Hematopoietic multipotent progenitor cell treated with erythropoietin and hydrocortisone succinate and interleukin-3 and kit ligand, for 8 days (in vitro differentiated cells): ENCODE measurements at places on chromosomes 12 and 14.

GRCh38 chr12:55829967-55830600, 697 bp upstream of the DNAJC14 start:
- DNase-seq, result peak; percentile 39

DNA sequence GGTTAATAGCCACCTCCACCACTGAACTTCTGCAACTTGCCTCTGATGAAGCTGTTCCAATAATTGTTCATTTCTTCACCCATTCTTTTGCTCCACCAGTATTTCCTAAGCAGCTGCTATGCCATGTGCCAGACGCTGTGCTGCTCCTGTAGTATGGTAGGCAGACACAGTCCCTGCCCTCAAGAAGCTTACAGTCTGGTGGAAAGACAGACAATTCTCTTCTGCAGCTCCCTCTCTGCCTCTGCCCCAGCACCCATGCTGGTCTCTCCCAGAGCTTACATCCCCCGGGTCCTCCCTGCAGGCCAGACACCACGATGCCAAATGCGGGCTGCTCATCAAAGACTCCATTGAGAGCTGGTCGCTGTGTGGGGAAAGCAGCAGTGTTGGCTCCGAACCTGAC, 111.6 kb upstream of the ESRRB start:
- DNase-seq, result no peak

GRCh38 chr12:132550014-132550802, 60.2 kb downstream of the LRCOL1 start:
- DNase-seq, result no peak

GRCh38 chr12:122501489-122501989, 807 bp upstream of the ZCCHC8 start:
- no peak for DNase-seq

DNA sequence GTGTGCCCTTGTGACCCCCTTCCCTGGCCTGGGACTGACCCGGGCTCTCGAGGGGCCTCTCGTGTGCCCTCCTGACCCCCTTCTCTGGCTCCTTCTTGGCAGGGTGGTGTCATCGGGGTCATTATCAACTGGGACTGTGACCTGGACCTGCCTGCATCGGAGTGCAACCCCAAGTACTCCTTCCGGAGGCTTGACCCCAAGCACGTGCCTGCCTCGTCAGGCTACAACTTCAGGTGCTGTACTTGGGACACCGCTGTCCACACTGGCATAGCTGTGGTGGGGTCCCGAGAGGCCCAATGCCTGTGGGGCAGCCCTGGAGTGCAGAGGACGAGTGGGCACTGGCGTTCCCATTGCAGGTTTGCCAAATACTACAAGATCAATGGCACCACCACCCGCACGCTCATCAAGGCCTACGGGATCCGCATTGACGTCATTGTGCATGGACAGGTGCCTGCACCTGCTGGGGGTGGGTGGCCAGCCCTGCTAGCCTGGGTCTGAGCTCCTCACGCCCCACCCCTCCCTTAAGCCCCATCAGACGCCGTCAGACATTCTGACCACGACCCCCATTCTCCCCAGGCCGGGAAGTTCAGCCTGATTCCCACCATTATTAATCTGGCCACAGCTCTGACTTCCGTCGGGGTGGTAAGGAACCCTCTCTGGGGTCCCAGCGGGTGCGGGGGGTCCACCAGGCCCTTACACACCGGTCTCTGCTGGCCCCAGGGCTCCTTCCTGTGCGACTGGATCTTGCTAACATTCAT, 2.5 kb downstream of the P2RX2 start:
- no peak for DNase-seq

DNA sequence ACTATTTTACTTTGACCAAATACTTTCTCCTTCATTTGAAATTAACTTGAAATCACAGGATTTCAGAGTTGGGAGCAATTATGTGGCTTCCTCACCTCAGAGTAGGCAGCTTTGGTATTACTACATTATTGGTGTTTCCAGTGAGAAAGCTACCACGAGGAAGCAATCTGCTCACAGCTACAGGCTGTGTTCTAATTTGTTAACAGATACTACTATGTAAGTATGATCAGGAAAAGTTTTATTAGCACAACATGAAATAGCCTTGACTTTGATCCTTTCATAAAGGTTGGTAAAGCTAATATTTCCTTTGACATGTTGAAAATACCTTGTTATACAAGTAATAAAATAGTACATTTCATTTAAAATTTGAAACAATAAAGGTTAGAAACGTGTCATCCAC, 30.6 kb downstream of the TAOK3 start:
- no peak for DNase-seq

DNA sequence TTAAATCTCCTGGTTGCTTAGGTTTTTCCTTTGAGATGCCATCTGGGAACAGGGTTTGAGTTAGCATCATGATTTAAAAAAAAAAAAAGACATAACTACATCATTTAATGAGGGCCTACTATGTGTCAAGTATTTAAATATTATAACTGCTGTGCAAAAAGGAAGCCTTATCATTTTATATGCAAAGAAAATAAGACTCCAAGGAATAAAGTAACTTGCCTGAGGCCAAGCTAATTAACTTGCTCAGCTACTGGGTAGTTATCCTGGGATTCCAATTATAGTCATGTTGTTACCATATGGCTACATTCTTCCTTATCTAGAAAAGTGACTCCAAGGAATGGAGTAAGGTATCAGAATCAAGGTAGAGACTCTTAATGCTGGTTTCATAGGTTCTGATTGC, 123.5 kb downstream of the SLC41A2 start:
- DNase-seq, result no peak

DNA sequence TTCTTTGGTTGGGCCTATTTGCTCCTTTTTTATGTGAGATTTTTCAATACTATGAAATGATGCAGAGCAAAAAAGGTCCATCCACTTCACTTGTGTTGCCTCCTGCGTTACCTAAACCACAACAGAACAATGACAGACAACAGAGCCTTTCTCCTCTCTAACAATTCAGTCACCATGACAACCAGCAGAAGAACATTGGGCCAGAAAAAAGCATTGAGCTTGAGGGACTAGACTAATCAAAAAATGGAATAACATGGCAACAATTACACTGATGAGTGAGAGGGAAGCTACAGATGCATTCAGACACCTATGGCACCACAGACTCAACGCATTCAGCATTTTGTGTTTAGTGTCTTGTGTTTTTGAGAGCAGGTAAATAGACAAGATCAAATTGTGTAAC, 44.6 kb upstream of the PTCSC3 start:
- DNase-seq, result no peak

GRCh38 chr12:52038447-52038846, 12.8 kb upstream of the NR4A1 start:
- DNase-seq, result no peak

DNA sequence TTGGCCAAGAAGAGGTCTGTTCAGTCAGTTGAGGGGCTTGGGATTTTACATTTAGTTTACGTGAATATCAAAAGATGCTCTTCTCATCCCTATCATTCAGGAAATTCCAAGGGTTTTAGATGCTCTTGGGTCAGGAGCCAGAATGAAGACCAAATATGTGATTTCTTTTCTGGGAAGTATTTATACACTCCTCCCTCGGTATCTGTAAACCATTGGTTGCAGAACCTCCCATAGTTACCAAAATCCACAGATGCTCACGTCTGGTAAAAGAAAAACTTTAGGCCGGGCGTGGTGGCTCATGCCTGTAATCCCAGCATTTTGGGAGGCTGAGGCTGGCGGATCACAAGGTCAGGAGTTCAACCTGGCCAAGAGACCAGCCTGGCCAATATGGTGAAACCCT, 75.9 kb downstream of the TNFAIP2 start:
- no peak for DNase-seq

- no peak for DNase-seq
Measured at GRCh38 chr12:68950511-68950910, 17.5 kb upstream of the CPM start.

GRCh38 chr12:93855261-93855660, 178.1 kb downstream of the CRADD start:
- DNase-seq, result no peak

- DNase-seq, result no peak
Measured at GRCh38 chr12:42196723-42197603, 41.1 kb downstream of the YAF2 start.

DNA sequence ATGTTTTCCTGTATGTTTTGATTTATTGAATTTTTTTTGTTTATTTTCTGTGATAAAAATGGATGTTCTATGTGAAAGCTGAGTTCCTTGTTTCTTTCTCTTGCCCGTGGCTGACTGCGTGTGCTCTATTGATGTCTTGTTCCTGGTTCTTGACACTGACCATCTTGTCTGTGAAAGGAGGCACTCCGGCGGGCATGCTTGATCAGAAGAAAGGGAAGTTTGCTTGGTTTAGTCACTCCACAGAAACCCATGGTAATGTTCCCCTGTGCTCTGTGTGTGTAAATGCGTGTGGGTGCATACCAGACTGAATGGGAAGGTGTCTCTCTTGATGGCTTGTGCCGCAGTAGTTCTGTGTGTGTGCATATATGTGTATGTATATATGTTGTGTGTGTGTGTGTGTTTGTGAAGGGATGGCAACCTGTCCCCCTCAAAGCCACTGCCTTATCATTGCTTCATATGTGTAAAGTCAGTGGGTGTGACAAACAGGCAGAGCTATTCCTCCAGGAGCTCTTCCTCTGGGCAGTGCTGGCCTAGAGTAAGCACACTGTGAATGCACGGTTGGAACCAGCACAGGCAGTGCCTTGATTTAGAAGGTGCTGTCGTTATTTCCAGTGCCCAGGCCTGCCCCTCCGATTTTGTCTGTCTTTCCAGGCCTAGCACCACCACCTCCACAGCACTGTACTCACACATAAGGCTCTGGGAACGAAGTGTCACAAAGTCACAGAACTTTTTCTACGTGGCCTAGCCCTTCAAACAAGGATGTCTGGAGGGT, 247.3 kb upstream of the FKBP4 start:
- DNase-seq, result no peak

DNA sequence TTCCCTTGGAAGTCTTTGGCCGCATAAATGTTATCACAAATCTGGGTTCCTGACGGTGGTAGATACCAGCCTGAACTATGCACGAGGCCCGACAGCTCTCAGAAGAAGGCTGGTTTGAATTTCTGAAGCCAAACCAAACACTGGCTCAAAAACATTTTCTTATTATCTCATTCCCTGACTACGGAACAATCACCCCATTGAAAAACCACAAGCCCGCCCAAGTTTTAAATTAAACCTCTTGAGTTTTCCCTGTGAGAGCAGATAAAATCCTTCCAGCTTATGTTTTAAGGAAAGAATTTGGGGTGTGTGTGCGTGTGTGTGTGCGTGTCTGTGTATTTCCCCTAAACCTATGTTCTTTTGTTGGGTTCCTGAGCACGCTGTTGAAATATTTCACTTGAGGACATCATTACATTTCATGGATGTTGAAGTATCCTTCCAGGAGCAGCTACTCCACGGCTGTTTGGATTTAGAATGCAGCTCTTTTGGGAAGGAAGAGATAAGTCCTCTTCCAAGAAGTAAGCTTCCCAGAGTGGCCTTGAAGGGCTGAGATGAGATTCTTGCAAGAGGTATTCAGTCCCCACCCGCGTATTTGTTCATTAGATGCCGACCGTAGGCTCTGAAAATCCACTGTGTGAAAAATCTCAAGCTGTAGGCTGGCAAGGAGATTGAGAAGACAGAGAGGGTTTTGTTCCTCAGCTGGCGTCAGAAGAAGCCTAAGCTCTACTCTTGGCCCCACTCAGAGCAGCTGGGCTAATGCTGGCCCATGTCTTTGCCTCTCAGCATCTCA, 131.0 kb upstream of the NCOR2 start:
- peak; percentile 41 for DNase-seq

- no peak for DNase-seq
Measured at GRCh38 chr12:89151536-89151935, 200.8 kb downstream of the DUSP6 start.

- no peak for DNase-seq
Measured at GRCh38 chr12:130422676-130423075, 85.0 kb downstream of the PIWIL1 start.

- peak; percentile 64 for DNase-seq
Measured at GRCh38 chr12:45379261-45379660, 163.4 kb downstream of the ANO6 start.

GRCh38 chr12:131499864-131500190, 211.1 kb upstream of the SFSWAP start:
- no peak for DNase-seq

DNA sequence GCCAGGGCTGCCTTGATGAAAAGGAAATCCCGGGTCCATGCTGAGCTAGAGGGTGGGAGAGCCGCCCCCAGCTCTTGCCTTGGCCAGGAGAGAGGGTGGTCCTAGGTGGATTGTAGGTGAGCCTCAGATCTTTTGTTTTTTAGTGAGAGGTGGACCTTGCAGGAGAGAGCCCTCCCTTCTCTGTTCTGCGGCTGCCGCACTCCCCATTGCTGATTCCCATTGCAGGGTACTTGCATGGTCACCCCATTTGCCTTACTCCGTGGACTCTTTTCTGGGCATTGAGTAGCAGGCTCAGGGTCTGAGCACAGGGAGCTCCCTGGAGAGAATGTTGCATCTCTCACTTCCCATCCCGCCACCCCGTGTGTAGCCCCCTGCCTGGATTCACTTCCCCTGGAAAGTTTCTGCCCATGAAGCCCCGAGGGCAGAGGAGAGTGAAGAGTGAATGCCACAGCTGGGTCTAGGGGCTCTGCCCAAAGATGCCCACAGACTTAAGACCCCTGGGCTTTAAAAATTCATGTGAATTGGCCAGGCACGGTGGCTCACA, 10.2 kb downstream of the VASH1 start:
- DNase-seq, result no peak

DNA sequence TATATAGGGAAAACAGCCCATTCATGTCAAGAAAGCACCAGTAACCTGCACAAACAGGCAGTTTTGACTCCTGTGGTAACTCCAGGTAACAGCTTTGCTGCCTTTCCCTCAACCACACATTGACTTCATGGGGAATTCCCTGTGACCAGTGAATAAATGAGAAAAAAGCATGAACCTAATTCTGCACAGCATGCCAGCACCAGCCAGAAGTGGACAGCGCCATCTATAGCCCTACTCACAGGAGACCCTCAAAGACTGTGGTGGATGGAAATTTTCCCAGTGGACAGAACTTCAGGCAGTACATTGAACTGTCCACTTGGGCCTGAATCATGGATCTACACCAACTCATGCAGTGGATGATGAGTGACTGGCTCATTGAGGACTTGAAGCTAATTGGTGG, 152.1 kb downstream of the SLC8A3 start:
- DNase-seq, result no peak

GRCh38 chr14:94304243-94304642, 11.2 kb upstream of the SERPINA10 start:
- no peak for DNase-seq

GRCh38 chr14:68747393-68747792, 45.5 kb downstream of the ZFP36L1 start:
- DNase-seq, result no peak
